Bone marrow (tissue), 2 donors: ENCODE measurements at places on chromosomes 13 and 19.

GRCh38 chr13:74064805-74065312, 69.3 kb downstream of the KLF12 start:
- no peak for DNase-seq

DNA sequence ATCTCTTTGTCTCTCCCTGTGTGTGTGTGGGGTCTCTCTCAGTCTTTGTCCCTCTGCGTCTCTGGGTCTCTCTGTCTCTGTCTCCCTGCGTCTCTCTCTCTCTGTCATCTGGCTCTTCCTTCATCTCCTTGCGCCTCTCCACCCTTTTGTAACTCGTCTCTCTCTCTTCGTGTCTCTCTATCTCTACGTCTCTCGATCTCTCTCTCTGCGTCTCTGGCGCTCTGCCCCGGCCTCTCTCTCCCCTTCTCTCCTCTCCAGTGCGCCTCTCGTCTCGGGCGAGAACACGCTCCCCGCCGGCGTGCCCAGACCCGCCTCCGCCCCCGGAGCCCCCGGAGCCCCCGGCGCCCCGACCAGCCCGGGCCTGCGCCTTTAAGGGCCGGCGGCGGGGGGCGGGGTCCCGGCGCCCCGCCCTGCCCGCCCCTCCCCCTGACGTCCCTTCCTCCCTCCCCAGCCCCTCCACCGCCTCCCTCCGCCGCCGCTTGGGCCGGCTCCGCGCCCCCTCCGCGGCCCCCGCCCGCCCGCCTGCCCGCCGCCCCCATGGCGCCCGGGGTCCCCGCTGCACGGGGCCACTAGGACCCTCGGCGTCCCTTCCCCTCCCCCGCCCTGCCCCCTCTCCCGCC, at the start of gene MARK4:
TSS of gene MARK4 (plus strand) at position 440 of the 620 bp plus-strand sequence. CDS start 318 bp downstream, outside the sequence.
- DNase-seq = peak; percentile 38

DNA sequence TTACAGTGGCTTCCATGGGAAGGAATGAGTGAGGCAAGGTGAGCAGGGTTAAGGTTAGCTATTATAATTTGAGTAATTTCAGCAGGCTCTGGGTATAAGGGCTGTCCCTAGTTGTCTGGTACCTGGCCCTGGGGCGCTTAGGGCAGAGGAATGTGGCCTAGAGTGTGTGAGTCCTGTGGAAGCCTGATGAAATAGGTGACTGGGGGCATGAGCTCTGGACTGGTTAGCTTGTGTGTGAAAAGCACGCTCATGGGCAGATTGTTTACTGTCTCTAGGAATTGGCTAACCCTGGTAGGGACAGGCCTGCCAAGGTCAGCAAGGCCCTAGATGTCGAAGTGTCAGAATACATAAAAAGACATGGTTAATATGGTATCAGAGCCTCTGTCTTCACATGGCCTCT, 42.5 kb downstream of the SPRYD7 start:
- no peak for DNase-seq

DNA sequence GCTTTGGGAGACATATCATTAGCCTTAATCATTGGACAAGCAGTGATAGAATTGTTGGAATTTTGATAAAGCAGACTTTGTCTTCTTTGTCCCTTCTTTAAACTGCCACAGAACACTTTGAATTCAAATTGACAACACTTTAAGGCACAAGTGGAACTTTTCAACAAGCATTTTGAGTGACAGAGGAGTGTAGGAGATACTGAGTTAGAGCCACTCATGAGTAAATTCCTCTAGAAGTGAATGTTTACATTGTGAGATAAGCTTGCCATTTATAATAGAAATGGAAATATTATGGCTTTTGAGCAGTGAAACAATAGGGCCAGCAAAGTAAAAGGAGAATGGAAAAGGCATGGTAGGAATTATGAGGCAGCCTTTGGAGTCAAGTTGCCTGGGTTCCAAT, 515.8 kb downstream of the SLITRK6 start:
- DNase-seq = no peak

GRCh38 chr19:54873990-54874389, at the start of gene FCAR:
Gene FCAR, plus strand, starts transcription at chr19:54874235. Its CDS starts 55 bp downstream, at chr19:54874290.
- DNase-seq = peak; percentile 25

GRCh38 chr13:79782541-79783205, 301.7 kb downstream of the NDFIP2 start:
- DNase-seq = no peak

GRCh38 chr13:89363144-89363543, 1692.0 kb downstream of the SLITRK5 start:
- no peak for DNase-seq
